CD8-positive, alpha-beta memory T cell (primary cell): ENCODE measurements at places on chromosomes 7 and 10.
A peak's percentile ranks its signal among the peaks of the same experiment; 100 is the strongest.

DNA sequence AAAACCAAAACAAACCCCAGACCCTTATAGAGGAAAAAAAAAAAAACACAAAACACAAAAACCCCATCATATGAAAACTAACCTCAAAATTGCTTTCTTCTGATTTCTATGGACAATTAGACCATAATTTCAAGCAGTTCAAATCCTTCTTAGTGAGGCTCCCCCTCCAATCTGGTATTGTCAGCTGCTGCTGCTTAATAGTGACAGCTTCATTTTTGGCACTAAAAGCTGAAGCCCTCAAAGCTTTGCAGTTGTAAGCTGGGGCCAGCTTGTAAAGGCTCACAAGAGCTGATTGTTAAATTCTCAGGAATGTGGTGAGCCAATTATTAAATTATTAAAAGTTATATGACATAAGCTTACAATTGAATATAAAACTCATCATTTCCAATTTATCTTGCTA lies 21.9 kb downstream of the ATXN7L1 start:
- no peak overlapping the region for H3K4me3 ChIP-seq
- H3K4me1 ChIP-seq = peaks cover 55% of the 10 kb centered on the region
- H3K36me3 ChIP-seq = no peaks in the 10 kb centered on the region
- H3K27ac ChIP-seq = no peak overlapping the region
- no peaks in the 10 kb centered on the region for H3K27me3 ChIP-seq
- no peak for DNase-seq

DNA sequence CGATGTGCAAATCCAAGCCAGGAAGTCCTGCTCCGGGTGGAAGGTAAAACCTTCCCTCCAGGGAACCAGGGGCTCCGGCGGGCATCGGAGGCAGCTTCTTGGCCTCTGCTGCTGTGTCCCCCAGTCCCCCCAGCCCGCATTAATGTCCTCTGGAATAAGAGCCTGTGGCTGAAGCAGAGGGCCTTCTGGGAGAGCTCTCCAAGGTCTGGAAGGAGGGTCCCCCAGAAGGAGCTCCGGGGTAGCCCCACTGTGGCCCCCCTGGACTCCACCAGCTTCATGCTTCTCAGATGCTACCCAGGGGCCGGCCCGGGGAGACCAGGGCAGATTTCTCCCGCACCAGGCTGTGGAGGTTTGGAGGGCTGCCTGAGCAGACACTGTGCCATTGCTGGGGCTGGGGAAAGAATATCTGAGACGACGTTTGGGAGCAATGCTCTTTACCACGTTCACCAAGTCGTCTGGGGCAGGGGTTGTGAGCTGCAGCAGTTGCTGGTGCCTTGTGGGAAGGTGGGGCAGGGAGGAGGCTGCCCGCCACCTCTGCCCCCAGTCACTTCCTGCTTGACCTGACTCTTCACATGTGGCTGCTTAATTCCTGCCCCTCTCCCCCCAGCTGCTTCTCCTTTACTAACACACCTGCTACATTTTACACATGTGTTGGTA lies 8.3 kb downstream of the ZNF853 start:
- H3K4me3 ChIP-seq = peak overlapping the region; percentile 47
- no peak overlapping the region for H3K27ac ChIP-seq
- H3K27me3 ChIP-seq = no peaks in the 10 kb centered on the region
- DNase-seq = no peak
- peaks cover 52% of the 10 kb centered on the region for H3K4me1 ChIP-seq
- no peaks in the 10 kb centered on the region for H3K36me3 ChIP-seq

GRCh38 chr7:29447828-29448227 lies 115.8 kb upstream of the PRR15 start:
- H3K4me1 ChIP-seq = no peaks in the 10 kb centered on the region
- H3K27me3 ChIP-seq = no peaks in the 10 kb centered on the region
- no peaks in the 10 kb centered on the region for H3K36me3 ChIP-seq
- no peak for DNase-seq
- H3K27ac ChIP-seq = no peak overlapping the region

DNA sequence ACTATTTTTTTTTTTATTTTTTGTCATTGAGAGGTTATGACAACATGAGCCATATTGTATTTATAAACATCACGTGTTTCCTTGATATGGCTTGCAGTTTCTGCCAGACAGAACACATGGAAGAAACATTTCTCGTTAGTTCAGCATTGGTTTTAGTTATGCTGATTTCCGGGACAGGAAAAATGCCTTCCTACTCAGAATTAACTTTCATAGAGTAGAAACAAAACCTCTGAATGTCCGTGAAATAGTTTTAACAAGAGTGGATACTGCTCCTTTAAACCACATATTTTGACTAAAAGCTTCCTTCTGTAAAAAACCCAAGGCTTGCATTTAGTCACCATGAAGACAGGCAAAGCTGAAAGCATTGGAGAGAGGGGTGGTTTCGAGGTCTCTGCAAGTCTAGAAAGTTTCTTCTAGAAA lies 240.4 kb downstream of the KIAA1217 start:
- no peaks in the 10 kb centered on the region for H3K36me3 ChIP-seq
- no peak for DNase-seq
- H3K27me3 ChIP-seq = peaks cover 3% of the 10 kb centered on the region
- H3K4me3 ChIP-seq = no peak overlapping the region
- no peaks in the 10 kb centered on the region for H3K4me1 ChIP-seq
- no peak overlapping the region for H3K27ac ChIP-seq

GRCh38 chr10:88033385-88033784 lies 170.0 kb downstream of the PTEN start:
- H3K27me3 ChIP-seq = no peaks in the 10 kb centered on the region
- H3K36me3 ChIP-seq = no peaks in the 10 kb centered on the region
- peaks cover 15% of the 10 kb centered on the region for H3K4me1 ChIP-seq
- no peak for DNase-seq
